Suppressor macrophage treated with lipopolysaccharide for 4 hours (primary cell): ENCODE measurements at places on chromosomes 11 and 22.

DNA sequence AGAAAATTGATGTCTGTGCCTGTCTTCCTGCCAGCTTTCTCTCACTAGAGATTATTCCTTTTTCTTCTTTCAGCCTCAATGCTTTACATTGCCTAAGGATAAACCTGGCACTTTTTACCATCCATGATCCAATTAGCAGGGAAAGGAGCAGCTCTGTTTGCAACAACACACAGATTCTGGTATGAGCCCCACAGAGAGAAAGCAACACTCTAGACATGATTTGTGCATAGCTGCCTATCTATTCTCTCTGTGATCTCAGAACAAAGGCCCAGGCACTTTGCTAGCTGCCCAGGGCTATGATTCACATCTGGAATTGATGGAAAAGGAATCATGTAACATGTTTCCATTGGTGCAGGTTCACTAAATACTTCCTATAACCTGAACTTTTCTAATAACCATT lies 685.0 kb downstream of the ETS1 start:
- no peak for DNase-seq

DNA sequence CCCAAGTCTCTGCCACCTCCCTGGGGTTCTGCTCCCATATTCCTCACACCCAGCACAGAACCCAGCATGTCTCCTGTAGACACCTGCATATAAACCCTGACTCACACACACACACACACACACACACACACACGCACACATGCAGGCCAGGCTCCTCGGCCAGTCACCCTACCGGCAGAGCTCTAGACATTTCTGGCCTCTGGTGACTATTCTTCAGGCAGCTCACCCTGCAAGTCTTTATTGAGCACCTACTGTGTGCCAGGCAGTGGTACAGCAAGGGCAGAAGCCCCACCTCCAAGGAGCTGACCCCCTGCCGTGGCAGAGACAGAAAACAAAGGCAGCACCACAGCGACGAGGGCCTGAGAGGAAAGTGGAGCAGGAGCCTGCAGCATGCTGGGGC lies 50.3 kb downstream of the CDKN1C start:
- no peak for DNase-seq

- peak; percentile 59 for DNase-seq
Measured at GRCh38 chr11:13216711-13217075, 60.9 kb upstream of the BMAL1 start.

DNA sequence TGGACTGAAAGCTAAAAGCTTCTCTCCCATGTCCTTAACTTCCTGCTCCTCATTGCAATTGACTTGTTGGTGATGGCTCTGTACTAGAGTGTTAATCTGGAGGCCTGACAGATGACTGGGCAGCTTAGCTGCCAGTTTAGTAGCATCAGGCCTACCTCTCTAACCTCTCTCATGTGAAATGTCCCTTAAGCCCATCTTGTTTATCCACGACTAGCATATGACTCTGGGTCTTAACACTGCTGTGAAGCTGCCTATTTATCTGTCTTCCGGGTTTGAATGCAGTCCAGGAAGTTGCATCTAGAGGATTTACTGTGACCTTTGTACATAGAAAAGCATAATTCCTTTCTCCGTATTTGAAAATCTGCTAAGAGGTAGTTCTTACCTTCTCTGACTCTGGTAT lies 85.3 kb upstream of the HORMAD2 start:
- no peak for DNase-seq

DNA sequence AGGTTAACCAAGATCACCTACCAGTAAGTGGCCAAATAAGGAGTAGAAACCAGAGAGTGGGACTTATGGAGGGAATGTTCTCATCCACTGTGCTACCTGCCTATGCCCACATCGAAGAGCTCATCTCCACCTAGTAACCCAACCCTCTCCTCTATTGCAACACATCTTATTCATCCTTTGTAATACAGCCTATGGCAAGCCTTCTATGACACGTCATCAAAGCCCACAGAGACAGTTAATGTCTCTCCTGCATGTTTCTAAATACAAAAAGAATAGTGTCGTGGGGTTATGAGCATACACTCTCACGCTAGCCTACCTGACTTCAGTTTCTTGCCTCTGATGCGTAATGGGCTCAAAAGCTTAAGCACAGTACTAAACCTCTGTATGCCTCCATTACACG lies 1158.1 kb upstream of the TENM4 start:
- DNase-seq, result no peak

GRCh38 chr11:35275786-35276170 lies 136.8 kb downstream of the CD44 start:
- DNase-seq, result no peak
